Breast epithelium (tissue), 4 donors: ENCODE measurements at places on chromosomes 12 and 14.

GRCh38 chr14:61458766-61459165 is 137.4 kb downstream of the PRKCH start:
- H3K27me3 ChIP-seq: no peaks in the 10 kb centered on the region
- H3K36me3 ChIP-seq: no peaks in the 10 kb centered on the region
- no peaks in the 10 kb centered on the region for H3K4me1 ChIP-seq
- no peak overlapping the region for H3K4me3 ChIP-seq

- H3K27ac ChIP-seq: no peak overlapping the region
- H3K27me3 ChIP-seq: no peaks in the 10 kb centered on the region
- H3K36me3 ChIP-seq: no peaks in the 10 kb centered on the region
- H3K4me3 ChIP-seq: no peak overlapping the region
Measured at GRCh38 chr14:74848768-74849167, 27.2 kb downstream of the PROX2 start.

- no peak overlapping the region for H3K4me3 ChIP-seq
- no peaks in the 10 kb centered on the region for H3K36me3 ChIP-seq
- H3K27me3 ChIP-seq: peaks cover 15% of the 10 kb centered on the region
- no peak overlapping the region for H3K27ac ChIP-seq
- H3K4me1 ChIP-seq: no peaks in the 10 kb centered on the region
Measured at GRCh38 chr12:131671871-131672270, 39.0 kb upstream of the SFSWAP start.

DNA sequence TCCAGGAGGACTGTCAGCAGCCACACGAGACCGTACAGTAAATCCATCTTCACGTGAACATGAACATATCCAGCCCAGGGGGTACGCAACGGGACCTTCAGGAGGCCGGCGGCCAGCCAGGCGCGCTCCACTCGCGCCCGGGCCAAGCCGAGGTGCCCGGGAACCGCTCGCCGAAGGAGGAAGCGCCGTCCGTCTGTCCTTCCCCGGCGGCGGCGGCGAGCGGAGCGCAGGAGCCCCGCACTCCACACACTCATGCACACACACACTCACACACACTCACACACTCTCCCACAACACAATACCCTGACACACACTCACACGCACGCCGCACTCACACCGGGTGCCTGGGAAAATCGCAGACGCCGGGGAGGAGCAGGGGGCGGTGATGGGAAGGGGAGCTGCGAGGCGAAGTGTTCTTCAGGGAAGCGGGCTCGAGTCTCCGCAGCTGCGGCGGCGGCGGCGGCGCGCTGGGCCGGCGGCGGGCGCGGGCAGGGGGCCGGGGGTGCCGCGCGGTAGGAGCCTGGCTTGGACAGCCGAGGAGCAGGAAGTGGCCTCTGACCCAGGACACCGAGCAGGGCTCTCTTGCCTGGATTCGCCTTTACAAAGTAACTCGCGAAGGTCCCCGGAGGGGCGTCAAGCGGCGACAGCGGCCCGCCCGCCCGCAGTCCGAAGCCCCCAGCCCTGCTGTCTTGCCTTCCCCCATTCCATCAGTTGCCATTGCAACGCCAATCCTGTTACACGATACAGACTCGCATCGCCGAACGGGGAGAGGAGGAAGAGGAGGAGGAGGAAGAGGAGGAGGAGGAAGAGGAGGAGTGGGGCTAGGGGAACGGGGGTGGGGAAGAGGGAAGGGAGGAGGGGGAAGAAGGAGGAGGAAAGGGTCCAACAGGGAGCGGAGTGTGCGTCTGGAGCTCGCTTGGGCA is 601 bp downstream of the MDGA2 start:
- H3K4me3 ChIP-seq: peak overlapping the region; percentile 47
- H3K4me1 ChIP-seq: no peaks in the 10 kb centered on the region
- H3K36me3 ChIP-seq: no peaks in the 10 kb centered on the region
- H3K27me3 ChIP-seq: peaks cover 56% of the 10 kb centered on the region

- H3K4me1 ChIP-seq: no peaks in the 10 kb centered on the region
- peak overlapping the region; percentile 39 for H3K27ac ChIP-seq
- H3K36me3 ChIP-seq: no peaks in the 10 kb centered on the region
- no peaks in the 10 kb centered on the region for H3K27me3 ChIP-seq
- no peak overlapping the region for H3K4me3 ChIP-seq
Measured at GRCh38 chr12:79555028-79555925, 135.5 kb downstream of the PAWR start.

GRCh38 chr12:9910716-9911421 is 21.3 kb downstream of the CLEC2A start:
- H3K4me1 ChIP-seq: no peaks in the 10 kb centered on the region
- DNase-seq: no peak
- no peak overlapping the region for H3K4me3 ChIP-seq
- H3K36me3 ChIP-seq: no peaks in the 10 kb centered on the region
